Activated T-cell treated with anti-CD3 and anti-CD28 coated beads, Interleukin-2, amount 50 U/mL, for 48 hours (primary cell): ENCODE measurements at places on chromosomes 12 and 14.
A peak's percentile ranks its signal among the peaks of the same experiment; 100 is the strongest.

DNA sequence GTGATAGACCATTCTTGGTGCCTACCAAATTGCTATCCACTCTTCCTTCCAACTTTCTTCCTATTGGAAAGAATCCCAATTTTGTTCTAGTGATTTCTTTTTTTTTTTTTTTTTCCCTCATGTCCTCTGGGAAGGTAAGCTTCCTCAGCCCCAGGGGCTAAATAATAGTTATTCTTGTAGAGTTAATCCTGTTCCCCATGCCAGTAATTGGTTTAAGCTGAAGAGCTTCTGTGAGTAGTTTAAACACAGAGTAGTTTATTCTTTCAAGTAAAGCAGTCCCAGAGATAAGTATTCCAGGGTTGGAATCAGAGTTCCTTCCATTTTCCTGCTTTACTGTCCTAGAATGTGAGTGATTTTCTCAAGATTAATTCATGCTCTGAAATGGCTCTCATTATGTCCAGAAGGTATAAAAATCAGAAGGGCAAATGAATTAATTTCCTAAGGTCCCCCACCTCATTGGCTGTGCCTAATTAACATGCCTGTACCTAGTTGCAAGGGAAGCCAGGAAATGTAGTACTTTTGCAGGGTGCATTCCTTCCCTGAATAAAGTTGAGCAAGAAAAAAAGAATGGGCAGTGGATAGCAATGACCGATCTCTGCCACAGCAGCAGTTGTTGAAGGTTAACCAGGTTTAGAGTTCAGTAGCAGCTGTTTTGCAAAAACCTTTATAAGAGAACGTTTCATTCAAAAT, 97.8 kb downstream of the PLEKHA5 start:
- DNase-seq = no peak

GRCh38 chr14:90583427-90583826, 186.6 kb downstream of the CALM1 start:
- no peak for DNase-seq

GRCh38 chr14:83289896-83290295, 1756.2 kb upstream of the SEL1L start:
- DNase-seq = no peak

GRCh38 chr12:69840727-69841126, 15.7 kb downstream of the MYRFL start:
- DNase-seq = no peak

DNA sequence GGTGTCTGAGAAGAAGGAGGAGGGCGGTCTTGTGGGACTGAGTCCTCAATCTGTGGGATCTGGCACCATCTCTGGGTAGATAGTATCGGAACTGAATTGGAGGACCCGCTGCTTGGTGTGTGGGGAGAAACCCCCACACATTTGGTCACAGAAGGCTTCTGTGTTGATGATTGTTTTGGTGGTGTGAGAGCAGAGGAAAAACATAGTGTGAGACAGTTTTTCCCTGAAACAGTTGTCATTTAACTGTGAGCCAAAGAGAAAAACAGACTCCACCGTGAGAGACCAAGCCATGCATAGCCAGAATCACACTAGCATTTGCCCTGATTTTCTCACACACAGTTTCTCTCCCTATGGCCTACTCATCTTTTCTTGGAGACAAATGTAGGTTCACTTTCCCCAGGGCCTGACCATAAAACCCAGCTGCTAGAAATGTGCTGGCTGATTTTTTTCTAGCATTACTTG, 91.4 kb upstream of the FLRT2 start:
- DNase-seq = no peak

GRCh38 chr14:21054123-21054767, 3.4 kb upstream of the RNASE8 start:
- no peak for DNase-seq

DNA sequence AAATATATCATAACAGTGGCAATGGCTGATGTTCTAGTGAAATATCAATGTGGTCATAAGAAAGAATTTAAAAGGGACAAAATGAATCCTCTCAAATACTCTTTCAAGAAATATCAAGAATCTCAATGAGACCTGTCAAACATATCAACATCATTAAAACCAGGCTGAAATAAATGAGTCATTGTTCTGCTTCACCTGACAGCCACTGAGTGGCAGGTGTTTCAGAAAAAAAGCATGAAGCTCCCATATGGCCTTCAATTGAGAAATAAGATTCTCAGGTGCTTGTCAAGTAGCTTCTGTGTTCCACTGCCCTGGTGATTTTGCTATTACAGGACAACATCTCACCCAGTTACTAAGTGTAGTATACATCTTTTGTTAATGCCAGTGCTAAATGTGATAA, 21.5 kb downstream of the ANAPC5 start:
- DNase-seq = no peak

- no peak for DNase-seq
Observed at GRCh38 chr14:75234173-75235115, 44.2 kb upstream of the FOS start.

DNA sequence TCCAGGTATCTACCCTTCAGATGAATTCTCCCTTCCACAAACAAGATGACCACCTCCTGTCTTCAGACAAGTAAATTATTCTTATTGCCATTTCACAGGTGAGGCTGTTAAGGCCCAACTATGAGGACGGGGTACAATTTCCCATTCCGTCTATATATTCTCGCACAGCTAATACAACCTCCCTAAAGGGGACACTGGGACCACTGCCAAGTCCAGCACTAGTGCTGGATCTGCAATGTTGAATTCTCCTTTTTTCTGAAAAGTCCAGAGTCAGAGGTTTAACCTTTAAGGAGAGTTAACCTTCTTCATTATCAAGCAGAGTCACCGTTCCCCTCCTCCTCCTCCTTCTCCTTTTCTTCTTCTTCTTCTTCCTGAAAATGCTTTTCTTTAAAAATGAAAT, 130.4 kb upstream of the PARP11 start:
- DNase-seq = no peak

DNA sequence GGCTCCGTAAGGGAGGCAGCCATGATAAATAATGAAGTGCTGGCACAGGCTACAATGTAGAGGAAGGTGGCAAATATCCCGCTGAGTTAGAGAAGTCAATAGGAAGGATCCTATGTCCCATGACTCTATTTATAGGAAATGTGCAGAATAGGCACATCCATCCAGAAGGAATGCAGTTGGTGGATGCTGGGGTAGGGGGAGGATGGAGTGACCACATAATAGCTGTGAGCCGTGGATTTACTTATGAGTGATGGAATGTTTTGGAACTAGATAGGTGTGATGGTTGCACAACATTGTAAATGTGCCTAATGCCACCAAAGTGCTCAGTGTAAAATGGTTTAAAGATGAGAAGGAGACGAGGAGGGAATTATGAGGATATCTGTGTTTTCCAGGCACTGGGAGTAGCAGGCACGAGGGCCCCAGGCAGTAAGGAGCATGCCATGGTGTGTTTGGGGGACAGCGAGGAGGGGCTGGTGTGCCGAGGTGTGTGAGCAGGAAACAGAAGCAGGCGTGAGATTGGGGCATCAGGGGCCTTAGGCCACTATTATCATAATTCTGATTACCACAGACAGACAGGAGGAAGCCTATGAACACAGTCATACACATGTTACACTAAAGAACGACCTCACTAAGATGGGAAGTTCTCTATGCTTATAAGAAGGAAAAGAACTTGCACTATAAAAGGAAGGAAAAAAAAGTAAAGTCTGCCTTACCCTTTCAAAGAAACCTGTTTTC, 837.3 kb upstream of the TMEM132C start:
- DNase-seq = no peak

GRCh38 chr14:94613720-94614644, 1.8 kb downstream of the SERPINA3 start:
- no peak for DNase-seq

GRCh38 chr14:69317102-69317755, 57.3 kb downstream of the GALNT16 start:
- DNase-seq = peak; percentile 3

GRCh38 chr14:56293506-56293905, 175.3 kb downstream of the PELI2 start:
- no peak for DNase-seq

DNA sequence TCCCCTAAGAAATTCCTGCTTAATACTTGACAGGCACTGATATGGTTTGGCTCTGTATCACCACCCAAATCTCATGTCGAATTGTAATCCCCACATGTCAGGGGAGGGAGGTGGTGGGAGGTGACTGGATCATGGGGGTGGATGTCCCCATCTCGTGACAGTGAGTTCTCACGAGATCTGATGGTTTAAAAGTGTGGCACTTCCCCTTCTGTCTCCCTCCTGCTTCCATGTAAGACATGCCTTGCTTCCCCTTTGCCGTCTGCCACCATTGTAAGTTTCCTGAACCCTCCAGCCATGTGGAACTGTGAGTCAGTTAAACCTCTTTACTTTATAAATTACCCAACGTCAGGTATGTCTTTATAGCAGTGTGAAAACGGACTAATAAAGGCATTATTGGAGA, 198.0 kb downstream of the FOXN3 start:
- DNase-seq = no peak

GRCh38 chr14:105452963-105453362, 21.7 kb upstream of the CRIP2 start:
- DNase-seq = no peak

- no peak for DNase-seq
Observed at GRCh38 chr12:58860788-58861240, 59.5 kb downstream of the LRIG3 start.

DNA sequence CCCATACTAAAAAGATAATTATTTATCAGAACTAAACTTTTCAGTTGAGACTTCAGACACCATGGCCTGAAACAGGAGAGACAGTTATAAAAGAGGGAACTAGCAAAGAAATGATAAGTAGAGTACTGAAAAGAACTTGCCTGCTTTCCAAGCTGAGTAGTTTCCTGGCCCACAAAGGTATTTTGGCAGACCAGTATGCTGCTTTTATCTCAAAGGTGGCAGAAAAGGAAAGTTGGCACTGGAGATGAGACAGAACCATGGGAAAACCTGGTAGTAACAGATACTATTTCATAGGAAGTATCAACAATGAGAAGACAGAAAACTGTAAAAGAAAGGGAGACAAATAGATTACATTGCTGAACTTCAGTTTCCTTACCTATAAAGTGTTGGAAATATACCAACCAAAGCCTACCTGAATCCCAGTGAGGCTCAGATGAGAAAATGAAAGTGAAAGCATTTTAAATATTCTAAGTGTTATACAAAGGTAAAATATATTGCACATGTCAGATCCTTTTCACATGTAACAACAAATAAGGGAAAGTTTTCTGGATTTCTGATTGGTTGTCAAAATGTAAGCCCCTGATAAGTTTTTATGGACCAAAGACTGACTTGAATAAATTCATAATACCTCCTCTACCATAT, 155.3 kb upstream of the FSCB start:
- DNase-seq = no peak

DNA sequence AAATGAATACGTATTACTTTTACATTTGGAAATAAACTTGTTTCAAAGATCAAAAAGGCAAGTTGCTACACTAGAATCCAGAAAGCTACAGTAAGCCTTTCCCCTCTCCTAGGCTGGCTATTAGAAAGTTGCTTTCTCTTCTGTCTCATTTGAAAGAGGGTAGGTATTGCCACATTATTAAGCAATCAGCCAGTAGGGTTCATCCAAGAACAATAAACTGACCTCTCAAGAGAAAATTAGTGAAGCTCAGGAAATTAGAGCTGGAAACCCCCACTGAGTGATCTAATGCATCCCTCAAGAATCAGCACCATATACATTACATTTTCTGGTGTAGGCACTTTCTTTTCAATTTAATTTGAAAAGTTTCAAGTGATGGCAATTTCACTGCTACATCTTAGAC, 4.5 kb upstream of the TMEM233 start:
- no peak for DNase-seq

DNA sequence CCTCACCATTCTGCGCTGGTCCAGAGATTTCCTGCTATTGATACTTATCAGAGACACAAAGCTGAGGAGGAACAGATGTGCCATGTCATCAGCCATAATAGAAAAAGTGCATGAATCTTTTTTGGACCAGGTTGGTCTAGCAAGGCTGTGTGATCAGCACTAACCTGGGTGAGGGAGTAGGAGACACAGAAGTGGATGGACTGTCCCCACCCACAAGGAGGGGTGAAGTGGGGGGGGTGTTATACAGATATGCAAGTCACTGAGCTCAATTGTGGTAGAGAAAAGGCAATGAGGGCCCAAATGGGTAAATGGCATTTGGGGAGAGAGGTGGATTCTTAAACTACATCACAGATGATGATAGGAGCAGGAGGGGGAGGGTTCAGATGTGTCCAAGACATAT, 123.0 kb downstream of the SAMD4A start:
- no peak for DNase-seq

DNA sequence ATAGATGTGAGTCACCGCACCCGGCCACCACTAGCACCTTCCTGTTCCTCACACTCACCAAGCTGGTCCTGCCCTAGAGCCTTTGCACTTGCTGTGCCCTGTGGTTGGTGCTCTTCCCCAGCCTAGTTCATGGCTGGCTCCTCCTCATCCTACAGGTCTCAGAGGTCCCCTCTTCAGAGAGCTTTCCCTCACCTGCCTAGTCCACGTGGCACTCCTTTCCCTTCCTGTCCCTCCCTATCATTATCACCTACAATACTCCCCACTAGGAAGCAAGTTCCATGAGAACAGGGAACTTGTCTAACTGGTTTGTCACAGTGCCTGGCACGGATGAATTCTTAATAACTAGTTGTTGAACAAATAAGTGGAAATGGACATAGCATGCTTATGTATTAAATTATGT, 24.0 kb upstream of the TMED10 start:
- no peak for DNase-seq

DNA sequence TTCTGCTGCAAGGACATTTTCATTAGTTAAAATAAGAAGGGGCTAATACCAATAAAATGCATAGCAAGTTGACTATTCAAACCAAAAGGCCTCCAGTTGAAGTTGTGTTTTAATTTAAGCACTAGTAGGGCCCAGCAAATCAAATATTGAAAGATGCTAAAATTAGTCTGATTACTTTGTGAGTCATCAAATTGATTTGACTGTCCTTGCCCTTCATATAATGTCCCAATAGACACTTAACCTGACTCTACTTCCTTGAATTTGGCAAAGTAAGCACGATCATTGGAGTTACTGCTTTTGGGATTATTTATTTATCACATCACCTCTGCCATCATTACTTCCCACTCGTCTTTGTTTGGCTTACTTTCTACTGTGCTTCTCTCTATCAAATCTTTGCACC, 798.5 kb downstream of the DIO2 start:
- no peak for DNase-seq

DNA sequence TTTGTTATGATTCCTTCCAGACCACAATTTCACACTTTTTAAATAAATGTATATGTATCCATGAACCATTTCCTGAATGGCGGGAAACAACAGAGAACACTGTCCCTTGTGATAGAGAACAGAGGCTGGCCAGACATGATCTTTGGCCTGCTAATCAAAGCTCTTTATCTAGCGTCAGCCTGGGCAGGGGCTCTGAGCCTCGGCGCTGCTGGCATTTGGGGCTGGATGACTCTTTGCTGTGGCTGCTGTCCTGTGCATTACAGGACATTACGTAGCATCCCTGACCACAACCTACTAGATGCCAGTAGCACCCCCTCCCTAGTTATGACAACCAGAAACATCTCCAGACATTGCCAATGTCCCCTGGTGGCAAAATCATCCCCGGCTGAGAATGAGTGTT, 77.7 kb downstream of the DNAH10 start:
- no peak for DNase-seq

GRCh38 chr14:95763875-95764274, 50.0 kb upstream of the TCL1A start:
- no peak for DNase-seq

GRCh38 chr12:119374635-119375034, 40.1 kb downstream of the CCDC60 start:
- no peak for DNase-seq

- DNase-seq = no peak
Observed at GRCh38 chr12:57219205-57219992, 2.8 kb downstream of the NXPH4 start.
